ENCODE measurements at places on chromosomes 4 and X.
A peak's percentile ranks its signal among the peaks of the same experiment; 100 is the strongest.

GRCh38 chr4:61918987-61919386, 718.9 kb downstream of the ADGRL3 start:
- DNase-seq: no peak

GRCh38 chrX:54447461-54447860, 7.3 kb downstream of the TSR2 start:
- no peak for DNase-seq

DNA sequence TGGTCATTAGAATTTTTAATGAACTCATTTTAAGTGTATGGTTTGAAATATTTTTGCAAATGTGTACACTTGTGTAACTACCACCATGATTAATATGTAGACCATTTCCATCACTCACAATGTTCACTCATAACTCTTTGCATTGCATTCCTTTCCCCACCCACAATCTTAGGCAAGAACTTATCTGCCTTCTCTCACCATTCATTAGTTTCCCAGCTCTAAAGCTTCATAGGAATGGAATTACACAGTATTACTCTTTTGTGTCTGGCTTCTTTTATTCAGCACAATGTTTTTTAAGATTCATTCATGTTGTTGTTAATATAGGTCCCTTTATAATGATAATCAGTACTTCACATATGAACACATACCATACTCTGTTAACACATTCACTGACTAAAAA, 106.1 kb downstream of the ARAP2 start:
- DNase-seq: no peak

- DNase-seq: no peak
Observed at GRCh38 chr4:152494020-152494419, 41.9 kb downstream of the FBXW7 start.

GRCh38 chr4:22192084-22192511, 243.5 kb upstream of the KCNIP4 start:
- peak; percentile 5 for DNase-seq

- DNase-seq: peak; percentile 30
Observed at GRCh38 chr4:87838890-87839591, 6.3 kb downstream of the MEPE start.

DNA sequence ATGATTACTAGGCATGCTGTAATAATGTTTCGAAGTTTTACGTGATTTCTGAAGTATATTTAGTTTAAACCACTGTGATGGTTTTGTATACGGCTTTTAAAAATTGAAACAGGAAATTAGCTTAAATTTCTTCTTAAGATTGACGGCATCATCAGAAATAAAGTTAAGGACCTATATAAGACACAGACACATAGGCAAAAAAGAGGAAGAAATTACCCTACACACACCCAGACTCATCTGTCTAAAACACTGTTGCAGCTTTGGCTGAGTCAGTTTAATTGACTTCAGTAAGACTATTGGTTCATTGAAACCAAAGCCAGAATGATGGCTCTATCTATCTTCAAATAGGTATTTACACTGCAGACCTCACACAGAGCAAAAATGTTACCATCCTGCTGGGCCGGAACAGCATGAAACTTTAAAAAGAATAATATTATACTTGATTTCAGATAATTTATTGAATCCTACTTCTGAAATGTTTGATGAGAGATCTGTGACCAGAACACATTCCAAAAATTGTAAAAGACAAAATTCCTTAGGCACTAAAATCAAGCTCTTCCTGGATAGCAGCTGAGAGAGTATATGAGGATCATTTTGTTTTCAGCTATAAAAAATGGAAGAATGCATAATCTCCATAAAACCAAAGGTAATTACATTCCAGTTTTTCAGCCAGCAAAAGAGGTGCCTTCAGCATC, 4.5 kb downstream of the HHIP start:
- DNase-seq: no peak

DNA sequence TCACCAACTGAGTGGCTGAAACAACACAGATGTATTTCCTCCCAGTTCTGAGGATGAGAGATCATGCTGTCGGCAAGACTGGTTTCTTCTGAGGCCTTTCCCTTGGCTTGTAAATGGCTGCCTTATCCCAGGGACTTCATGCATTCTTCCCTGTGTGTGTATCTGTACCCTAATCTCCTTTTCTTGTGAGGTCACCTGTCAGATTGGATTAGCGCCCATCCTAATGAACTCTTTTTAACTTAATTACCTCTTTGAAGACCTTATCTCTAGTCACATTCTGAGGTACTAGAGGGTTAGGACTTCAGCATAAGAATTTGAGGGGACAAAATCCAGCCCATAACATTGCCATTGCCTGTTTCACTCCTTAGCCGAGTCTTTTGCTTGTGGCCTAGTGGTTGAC, 59.5 kb upstream of the TMEM150C start:
- no peak for DNase-seq

DNA sequence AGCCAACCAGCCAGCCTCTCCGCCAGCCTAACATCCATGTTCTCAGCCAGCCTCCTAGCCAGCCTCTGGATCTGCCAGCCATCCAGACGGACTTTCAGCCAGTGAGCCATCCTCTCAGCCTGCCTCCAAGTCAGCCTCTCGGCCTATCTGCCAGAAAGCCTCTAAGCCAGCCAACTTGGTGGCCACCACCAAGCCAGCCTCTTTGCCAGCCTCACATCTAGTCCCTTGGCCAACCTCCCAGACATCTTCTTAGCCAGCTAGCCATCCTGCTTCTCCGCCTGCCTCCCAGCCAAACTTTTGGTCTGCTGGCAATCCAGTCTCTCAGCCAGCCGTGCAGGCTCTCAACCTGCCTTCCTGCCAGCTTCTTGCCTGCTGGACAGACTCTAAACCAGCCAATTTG, 16.4 kb upstream of the ARAP2 start:
- DNase-seq: no peak

DNA sequence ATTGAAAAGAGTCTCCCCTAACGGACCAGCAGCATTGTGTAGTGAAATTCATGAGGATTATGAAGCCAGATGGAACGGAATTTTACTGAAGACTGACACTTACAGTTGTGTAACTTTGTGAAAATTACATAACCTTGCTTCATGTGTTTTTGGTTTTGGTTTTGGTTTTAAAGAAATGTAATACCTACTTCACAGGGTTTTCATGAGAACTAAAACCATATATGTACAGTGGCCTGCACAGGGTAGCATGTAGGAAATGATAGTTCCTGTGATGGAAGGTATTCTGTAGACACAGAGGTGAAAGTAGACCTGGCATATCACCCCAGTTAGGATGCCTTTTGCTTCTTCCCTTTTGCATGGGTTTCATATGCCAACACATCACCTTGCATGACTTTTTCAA, 247.0 kb downstream of the BANK1 start:
- DNase-seq: no peak

GRCh38 chr4:2810388-2810787, 17.5 kb downstream of the SH3BP2 start:
- no peak for DNase-seq

GRCh38 chr4:123412700-123413512, 16.3 kb downstream of the SPRY1 start:
- peak; percentile 40 for DNase-seq

DNA sequence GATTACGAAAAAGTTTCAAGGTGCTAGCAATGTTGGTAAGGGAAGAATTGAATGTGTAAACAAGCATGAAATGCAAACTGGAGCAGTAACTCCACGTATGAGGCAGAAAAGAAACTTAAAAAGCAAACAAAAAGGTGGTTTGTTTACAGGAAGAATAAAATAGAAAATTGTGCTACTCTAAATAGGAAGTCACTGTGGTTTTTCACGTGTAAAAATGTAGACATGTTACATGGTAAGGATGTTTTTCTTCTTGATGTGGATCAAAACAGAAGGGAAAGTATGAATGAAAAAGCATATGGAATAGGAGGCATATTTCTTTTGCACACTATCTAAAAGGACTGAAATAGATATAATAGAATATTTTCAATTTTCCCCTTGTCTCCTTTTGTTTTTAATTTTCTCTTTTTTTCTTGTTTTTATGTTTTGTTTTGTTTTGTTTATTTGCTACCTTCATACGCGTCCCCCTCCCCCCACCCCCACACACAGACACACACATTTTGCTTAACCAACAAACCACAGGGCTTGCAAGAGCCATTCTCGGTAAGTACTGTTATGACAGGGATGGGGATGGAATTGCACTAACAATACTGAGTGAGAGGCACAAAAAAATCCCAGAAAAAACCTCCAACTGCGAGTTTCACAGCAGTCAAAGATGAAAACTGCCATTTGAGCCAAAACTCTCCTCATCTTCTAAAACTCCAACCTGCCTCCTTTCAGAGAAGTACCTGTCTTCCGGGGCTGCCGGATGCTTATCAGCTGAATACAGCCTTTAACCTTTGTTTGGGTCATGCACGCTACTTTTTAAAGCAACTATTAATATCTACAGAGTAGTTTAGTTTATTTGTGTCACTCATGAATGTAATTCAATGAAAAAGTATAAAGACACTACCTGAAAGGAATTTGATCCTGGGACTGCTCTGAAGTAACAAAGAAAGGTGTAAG, 135.8 kb downstream of the IL15 start:
- no peak for DNase-seq

GRCh38 chr4:155505321-155505720, 128.6 kb upstream of the MAP9 start:
- DNase-seq: no peak

DNA sequence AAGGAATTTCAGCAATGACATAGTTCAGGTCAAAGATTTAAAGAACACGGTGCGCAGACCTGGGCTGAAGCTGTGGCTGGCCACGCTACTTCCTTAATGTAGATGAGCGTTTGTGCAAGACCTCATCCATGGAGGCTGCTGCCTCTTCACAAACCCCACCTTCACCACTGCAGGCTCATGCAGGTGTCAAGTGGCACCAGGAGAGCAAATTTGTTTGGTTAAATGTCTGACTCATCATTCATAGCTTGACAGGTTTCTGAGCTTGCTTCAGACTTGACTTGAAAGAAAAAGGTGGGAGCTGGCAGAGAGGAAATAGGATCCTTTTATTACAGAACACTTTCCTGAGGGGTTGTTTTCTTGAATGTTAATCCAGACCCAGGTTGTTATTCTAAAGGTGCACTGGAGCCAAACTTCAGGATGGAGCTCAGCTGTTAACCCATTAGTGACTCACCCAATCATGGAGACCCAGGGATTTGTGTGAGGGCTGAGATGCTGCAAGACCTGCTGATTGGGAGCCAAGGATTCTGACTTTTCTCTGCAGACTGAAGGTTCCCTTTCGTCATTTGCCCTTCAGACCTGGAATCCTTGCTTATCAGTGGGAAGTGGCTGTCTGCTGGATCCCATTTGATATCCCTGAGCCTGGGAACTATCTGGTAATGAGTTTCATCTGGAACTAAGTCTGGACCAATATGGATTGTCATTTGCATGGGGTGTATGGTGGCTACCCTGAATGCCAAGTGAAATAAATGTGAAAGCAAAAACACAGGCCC, 315.3 kb downstream of the PTTG2 start:
- no peak for DNase-seq

DNA sequence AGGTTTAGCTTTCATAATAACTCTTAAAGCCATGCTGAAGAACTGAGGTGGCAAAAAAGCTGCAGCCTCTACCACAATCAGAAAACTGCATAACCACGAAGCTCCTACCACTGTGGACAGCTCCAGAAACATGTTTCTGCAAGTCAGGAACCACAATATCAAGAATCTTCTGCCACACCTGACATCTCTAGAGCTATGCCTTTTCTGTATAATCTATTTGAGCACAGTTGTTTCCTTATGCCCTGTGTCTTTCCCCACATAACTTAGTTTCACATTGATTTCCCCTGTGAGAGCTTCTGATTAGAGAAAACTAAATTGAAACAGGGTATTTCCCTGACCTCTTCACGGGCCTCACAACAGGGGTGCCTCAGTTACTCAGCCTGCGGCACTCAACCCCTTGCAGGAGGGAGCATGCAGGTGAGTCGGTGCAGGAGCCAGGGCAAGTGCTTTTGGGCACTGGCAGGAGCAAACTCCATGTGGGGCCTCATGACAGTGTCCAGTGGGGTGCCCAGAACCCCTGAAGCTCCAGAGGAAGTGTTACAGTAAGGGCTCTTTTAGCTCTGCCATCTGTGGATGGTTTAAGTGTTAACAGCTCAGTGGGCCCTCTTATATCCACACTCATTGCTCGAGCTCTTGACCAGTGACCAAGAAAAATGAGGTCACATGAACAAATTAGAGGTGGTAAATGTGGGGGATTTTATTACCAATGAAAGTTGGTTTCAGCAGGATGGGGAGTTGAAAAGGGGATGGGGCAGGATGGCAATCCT, 132.8 kb upstream of the BMP3 start:
- no peak for DNase-seq

GRCh38 chr4:6137027-6137746, 63.2 kb downstream of the JAKMIP1 start:
- no peak for DNase-seq

DNA sequence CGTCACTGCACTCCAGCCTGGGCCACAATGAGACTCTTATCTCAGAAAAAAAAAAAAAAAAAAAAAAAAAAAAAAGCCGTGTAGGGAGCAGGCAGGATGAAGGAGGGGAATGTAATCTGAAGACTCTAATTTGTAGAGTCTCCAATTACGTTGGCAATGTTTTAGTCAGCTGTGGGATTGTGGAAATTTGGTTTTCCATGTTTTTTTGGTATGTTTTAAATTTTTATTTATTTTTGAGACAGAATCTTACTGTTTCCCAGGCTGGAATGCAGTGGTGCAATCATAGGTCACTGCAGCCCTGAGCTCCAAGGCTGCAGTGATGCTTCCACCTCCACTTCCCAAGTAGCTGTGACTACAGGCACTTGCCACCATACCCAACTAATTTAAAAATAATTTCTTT, 56.5 kb downstream of the NSD2 start:
- DNase-seq: no peak

GRCh38 chrX:24305905-24306304, 8.0 kb downstream of the SUPT20HL2 start:
- DNase-seq: no peak

GRCh38 chr4:147518086-147518485, 37.2 kb downstream of the EDNRA start:
- DNase-seq: no peak

DNA sequence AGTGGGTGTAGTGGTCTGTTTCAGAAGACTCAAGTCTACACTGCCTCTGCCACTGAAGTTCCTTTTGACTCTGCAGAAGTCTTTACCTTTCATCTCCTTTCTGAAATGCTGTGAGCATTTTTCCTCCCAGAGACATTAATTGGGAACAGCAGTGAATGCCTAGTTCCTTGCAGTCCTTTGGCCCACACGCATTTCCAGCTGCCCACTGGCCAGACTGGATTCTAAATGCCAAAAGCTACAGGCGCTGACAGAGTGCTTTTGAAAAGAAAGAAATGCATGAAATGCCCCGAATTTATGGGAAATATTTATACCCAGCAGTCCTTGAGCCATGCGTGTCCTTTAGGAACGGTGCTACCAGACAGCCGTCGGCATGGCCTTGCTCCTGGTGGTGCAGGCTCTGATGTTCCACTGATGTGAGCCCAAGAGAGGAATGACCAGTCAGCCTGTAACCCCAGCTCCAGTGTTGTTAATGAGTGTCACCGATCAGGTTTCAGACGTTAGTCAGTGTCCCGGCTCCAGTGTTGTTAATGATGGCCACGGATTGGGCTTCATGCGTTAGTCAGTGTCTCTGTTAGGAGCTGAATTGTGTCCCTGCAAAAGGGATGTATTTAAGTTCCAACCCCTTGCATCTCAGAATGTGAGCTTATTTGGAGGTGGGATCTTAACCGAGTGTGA, 132.6 kb downstream of the TBL1X start:
- no peak for DNase-seq

GRCh38 chr4:169102026-169102425, 92.0 kb upstream of the CBR4 start:
- DNase-seq: no peak

All from HCEC 1CT (cell line).